ENCODE measurements at places on chromosomes 6 and 20.

DNA sequence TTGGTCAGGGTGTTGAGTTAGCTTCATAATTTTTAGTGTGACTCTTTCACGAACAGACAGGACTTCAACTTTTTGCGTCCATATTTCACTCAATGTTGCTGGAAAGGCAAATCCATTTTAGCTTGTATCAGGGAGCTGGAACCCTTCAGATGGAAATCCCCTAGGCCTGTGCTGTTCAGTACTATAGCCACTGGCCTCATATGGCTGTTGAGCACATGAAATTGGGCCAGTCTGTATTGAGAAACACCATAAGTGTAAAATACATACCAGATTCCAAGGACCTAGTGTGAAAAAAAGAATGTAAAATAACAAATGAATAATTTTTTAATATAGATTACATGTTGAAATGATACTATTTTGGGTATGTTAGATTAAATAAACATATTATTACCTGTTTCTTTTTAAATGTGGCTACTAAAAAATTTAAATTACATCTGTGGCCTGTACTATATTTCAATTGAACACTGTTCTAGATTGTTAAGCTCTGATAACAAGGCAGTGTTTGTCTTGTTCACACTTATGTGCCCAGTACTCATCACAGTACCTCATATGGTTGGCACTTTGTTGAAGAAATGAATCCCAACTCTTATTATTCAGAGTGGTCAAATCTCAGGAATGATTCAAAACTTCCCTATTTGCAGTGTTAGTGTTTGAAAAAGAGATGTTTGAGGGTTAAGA, 34.3 kb downstream of the CTNNBL1 start:
- no peak for DNase-seq

- DNase-seq, result no peak
These were observed 221.4 kb upstream of the PLN start for GRCh38 chr6:118326712-118327111.

DNA sequence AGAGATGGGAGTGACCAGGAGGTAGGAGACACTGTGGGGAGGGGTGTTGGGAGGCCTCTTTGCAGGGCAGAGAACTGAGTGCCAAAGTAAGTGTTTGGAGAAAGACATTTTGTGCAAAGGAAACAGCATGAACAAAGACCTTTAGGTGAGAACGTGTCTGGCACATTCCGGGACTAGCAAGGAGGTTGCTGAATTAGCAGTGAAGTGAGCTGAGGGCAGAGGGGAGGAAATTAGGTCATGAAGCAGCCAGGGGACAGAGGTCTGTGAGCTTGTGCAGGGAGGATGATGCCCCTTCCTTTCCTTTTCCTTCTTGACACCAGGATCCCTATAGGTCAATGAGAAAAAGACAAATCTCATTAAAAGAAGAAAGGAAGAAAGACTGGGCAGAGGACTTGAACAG, 21.4 kb upstream of the AHCY start:
- DNase-seq, result no peak

GRCh38 chr6:62298745-62299392, 12.8 kb upstream of the KHDRBS2 start:
- no peak for DNase-seq

- peak; percentile 85 for DNase-seq
These were observed 26.4 kb upstream of the FAM83C start for GRCh38 chr20:35318502-35319157.

- DNase-seq, result peak; percentile 35
These were observed 83.8 kb downstream of the FNDC1 start for GRCh38 chr6:159252955-159253508.

GRCh38 chr6:11201015-11201414, 31.5 kb downstream of the NEDD9 start:
- DNase-seq, result no peak

DNA sequence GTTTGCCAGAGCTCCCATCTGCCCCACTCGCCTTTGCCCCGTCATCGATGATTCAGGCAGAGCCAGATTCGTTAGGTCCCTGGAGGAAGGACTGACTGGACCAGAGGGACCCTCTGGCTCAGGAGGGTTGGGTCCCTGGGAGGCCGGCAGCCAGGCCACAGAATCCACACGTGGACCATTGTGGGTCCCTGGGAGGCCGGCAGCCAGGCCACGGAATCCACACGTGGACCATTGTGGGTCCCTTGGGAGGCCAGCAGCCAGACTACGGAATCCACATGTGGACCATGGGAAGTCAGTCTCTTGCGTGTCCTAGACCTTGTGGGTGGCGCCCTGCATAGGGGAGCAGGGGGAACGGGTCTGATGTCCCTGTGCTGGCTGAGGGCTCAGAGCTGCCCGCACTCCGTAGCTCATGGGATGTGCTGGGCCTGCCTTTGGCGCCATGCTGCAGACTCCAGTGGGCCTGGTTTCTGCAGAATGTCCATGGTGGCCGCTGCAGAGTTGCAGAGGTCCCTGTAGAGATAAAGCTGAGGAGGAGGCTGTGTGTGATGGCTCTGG, 23.5 kb downstream of the UCKL1 start:
- DNase-seq, result no peak

DNA sequence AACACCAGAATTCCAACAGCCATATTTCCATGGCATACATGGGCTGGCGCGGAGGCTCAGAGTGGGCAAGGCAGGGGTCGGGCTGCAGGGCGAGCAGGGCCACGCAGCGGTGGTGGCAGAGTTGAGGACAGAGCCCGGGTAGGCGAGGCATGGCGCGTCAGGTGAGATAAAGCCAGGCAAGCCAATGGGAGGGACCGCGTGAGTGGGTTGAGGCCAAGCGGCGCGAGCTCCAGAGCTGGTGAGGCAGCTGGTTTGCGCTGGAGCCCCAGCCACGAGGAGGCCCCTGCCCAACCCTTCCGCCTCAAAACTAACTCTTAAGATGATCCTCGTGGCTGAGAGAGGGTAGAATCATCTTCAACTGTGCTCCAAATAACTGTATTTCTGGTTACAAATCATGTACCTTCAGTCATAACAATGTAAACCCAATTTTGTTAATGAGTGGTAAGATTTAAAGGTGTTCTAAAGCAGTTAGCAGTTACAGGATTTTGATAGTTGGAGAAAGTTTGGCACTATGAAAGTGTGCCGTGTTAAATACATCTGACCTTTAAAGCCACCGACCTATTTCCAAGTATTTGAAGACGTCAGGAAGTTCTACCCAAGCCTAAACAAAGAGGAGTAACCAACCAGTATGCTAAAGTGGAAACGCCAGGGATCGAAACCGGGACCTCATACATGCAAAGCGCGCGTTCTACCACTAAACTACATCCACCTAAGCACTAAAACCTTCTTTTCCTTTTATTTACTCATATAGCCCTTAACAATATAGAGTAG, 107.9 kb downstream of the GPX5 start:
- DNase-seq, result no peak

DNA sequence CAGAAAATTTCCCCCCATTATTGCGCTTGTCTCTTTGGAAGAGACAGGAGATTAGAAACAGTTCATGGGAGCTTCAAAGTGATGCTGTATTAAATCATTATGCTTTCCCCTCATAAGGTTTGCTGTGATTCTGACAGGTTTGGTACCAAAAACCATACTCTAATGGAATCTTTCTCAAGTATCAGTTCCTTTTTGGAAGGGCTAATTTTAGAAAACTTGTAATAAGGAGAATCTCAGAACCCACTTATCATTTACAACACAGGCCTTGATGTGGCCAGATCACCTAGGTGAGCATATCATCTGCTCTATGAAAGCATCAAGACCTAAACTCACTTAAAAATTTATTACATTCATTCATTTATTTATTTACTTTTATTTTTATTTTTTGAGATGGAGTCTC, 51.2 kb downstream of the TP53INP2 start:
- DNase-seq, result no peak

- peak; percentile 79 for DNase-seq
These were observed 586 bp upstream of the NQO2 start for GRCh38 chr6:2998998-2999617.

DNA sequence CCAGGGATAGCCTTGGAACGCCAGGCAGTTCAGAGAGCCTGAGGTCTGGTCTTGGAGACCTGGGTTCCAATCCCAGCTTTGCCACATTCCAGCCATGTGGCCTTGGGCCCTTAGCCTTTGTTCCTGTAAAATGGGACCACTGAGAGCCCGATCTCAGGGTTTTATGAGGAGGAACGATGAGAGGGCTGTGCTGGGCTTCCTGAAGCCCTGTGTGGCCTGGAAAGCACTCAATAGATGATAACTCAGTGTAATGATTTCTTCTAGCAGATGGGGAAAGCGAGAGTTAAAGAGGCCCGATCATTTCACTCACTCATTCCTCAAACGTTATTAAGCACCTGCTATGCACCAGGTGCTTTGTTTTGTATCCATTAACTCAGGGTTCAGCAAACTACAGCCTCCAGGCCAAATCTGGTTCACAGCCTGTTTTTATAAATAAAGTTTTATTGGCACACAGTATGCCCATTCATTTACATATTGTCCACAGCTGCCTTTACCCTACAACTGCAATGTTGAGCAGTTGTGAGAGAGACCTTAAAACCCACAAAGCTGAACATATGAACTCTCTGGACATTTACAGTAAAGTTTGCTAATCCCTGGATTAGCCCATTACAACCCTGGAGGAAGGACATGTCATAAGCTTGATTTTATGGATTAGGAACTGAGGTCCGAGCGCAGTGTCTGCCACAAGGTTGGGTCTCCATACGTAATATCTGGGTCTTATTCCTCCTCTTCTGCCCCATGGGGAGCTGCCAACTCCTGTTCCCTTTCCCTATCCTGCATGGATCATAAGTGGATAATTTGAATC, 90.4 kb downstream of the CEBPB start:
- DNase-seq, result no peak

- DNase-seq, result peak; percentile 20
These were observed 97.9 kb downstream of the SOD2 start for GRCh38 chr6:159595173-159595572.

GRCh38 chr6:95431637-95432228, 145.6 kb upstream of the MANEA start:
- DNase-seq, result peak; percentile 32

DNA sequence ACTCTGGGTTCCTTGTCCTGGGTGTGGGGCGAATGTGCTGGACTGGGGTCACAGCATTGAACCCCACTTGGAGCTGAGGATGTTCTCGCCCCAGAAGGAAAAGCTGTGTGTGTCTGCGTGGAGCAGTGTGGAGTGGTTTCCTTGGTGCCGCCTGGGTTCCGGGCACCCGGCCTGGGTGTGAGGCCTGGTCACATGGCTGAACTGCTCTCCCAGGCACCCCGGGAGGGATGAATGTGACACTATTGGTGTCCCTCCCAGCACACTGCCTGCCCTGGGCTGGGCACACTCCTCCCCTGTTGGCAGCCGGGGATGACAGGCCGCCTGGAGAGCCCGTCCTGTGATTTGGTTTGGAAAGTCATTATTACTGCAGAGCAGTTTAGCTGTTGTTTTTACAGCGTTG, 12.3 kb downstream of the MYT1 start:
- no peak for DNase-seq

- DNase-seq, result no peak
These were observed 1.5 kb upstream of the SLC17A3 start for GRCh38 chr6:25875563-25875905.

DNA sequence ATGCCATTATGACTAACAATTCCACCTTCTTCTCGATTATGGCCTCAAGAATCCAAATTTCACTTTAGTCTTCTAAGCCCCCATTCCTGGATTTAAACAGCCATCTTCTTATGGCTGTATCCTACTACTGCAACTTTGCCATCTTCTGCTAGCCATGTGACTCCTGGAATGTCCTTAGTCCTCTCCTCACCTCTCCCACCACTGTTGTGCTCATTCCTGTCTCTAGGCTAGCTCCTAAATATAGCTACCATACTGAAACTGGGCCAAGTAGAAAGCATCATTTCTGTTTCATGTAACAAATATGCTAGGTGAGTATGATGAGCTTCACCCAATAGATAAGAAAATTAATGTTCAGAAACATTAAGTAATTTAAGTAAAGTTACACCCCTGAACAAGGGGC, 313.1 kb downstream of the CLVS2 start:
- no peak for DNase-seq

- DNase-seq, result no peak
These were observed 29.9 kb downstream of the FRK start for GRCh38 chr6:116030770-116031169.

GRCh38 chr6:22447249-22448196, 121.8 kb upstream of the HDGFL1 start:
- no peak for DNase-seq

DNA sequence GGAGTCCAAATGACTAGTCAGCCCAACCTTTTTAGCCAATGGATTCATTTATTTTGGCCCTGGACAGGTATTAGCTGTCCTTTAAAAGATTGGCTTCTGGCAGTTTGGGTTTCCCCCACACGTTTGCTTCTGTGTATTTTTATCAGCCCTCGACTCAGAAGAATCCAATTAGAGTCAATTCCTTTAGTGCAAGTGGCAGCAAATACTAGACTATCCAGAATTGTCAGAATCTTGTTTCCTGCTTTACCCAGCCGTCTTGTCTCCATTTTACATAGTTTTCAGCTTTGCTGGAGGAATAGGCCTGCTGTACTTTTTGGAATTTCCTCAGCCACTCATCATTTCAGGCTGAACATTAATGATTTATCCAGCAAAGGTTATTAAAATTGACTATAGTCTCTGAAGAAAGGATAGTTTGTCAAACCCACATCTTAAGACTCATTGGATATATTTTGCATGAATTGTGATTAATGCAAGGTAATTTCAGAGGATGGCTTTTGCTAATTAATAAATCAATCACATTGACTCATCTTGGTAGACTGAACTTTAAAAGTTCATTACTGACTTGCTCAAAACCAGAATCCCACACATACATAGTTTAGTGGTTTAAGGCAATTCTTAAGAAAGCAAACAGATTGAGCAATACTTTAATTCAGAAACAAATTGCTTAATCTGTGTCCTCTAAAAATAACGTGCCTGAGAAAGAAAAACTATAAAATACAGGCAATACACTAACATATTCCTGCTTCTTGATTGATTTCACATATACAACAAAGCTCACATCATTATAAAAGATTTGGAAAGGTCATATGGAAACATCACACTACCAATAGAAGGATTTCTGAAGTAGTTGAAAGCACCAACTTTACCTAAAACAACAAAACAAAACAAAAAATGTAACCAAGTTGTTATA, 62.9 kb upstream of the ZNF217 start:
- no peak for DNase-seq

DNA sequence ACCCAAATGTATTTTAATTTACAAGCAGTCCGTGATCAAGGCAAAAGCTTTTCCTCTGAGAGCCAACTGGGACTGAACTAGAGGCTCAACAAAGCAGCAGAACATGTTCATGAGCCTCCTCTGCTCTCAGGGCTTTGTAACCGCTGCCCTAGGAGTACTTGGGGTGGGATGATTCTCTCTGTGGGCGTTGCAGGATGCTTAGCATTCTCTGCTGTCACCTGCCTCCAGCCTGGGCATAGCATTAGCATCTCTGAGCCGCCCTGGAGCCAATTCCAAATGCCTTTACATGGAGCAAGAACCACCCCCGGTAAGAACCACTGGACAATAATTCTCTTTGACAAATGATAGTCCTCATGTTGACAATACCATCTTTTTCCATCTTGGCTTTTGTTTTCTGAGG, 237.6 kb upstream of the CDH4 start:
- DNase-seq, result no peak
